Activated CD4-positive, alpha-beta T cell treated with anti-CD3 and anti-CD28 coated beads, Interleukin-2, amount 10 ng/mL, durations not matched to agents 24 days and 14 days (primary cell): ENCODE measurements at places on chromosomes 7 and 10. TPM values are rescaled to one million over a fixed set of nuclear protein-coding genes. Genes with fewer than 3 reads are reported as not detected.

The TMEM139 gene
- 0.38 and 0.42 TPM in 2 replicates for total RNA-seq

The TMEM178B gene
- total RNA-seq = 0.52 and 0.68 TPM in 2 replicates

The GPR22 gene
- total RNA-seq = not detected in 2 replicates

The FRAT1 gene
- 2.0 and 2.5 TPM in 2 replicates for total RNA-seq

The TCTN3 gene
- 42.7 and 44.6 TPM in 2 replicates for total RNA-seq
